Ureter (tissue), 1 donor: ENCODE measurements at places on chromosomes 7 and 10.

DNA sequence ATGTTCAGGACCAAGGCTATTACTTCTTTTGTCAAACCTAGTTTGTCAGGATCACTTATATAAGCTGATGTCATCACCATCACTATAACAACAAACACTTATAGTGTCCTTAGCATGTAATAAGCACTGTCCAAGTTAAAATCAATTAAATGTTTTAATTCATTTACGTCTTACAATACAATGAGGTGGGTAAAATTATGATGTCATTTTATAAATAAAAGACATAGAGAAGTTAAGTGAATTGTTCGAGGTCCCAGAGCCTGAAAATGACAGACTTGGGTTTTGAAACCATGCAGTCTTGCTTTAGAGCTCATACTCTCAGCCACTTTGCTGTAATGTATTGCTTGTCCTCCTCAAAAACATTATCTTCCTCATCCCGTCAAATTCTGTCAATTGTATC is 48.3 kb downstream of the SLC13A1 start:
- no peak for DNase-seq

- no peak for DNase-seq
These were observed 50.8 kb downstream of the SUFU start for GRCh38 chr10:102554531-102554930.

GRCh38 chr7:66741-67140 is 125.6 kb upstream of the FAM20C start:
- DNase-seq: no peak

- no peak for DNase-seq
These were observed 9.8 kb downstream of the ARHGAP12 start for GRCh38 chr10:31918671-31919409.

GRCh38 chr10:110392868-110393740 is 88.4 kb upstream of the SMNDC1 start:
- peak; percentile 71 for DNase-seq

GRCh38 chr10:317271-317769 is 182.1 kb downstream of the ZMYND11 start:
- no peak for DNase-seq

DNA sequence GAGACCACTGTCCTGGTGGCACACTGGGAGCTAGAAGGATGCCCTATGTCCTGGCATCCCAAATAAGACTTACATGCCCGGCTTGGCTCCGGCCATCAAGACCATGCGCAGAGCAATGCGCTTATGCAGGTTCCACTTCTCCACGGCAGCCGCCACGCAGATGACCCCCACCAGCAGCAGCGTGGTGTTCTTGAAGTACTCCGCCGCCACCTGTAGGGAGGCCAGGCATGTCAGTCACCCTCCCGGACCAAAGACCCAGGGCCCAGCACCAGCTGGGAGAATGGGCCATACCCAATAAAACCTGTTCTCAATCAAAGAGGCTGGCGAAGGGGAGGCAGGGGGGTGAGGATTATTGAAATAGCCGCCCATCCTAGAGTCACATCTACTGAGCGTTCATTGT is 19.9 kb downstream of the SLC13A4 start:
- no peak for DNase-seq

DNA sequence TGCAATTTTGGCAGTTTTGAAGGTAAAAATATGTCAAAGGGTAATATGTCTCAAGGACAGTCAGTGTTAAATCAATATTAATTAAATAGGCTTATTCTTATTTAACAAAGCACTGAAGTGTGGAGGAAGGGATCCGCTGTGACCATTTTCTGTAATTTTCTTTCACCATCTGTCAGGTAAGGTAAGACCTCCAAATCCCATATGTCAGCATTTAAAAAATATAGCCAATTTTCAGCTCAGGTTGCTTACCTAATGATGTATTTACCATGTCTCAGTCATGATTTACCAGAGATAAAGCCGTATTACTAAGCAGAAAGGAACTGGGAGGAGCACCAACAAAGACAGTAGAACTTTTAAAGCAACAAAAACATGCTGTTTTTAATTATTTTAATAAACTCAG is 683.9 kb downstream of the CCSER2 start:
- DNase-seq: no peak

DNA sequence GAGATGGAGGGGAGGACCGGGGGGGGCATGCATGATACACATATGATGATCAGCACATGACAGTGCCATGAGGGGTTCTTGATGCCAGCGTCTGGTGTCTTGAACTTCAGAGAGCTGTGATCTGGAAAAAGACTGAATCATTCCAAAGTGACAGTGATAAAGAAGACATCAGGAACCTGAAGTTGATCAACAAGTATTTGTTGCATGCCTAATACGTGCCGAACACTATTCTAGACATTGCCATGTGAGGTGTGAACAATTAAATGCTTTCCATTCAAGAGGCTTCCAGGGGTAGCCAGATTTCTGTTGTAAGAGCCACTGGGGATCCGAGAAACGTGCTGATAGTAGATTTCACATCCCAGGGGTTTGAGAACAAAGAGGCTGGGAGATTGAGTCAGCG is 6.2 kb downstream of the MCM10 start:
- no peak for DNase-seq

GRCh38 chr7:10121631-10122030 is 852.0 kb upstream of the PHF14 start:
- no peak for DNase-seq

GRCh38 chr10:115355162-115355760 is 262.1 kb downstream of the ATRNL1 start:
- DNase-seq: peak; percentile 50

DNA sequence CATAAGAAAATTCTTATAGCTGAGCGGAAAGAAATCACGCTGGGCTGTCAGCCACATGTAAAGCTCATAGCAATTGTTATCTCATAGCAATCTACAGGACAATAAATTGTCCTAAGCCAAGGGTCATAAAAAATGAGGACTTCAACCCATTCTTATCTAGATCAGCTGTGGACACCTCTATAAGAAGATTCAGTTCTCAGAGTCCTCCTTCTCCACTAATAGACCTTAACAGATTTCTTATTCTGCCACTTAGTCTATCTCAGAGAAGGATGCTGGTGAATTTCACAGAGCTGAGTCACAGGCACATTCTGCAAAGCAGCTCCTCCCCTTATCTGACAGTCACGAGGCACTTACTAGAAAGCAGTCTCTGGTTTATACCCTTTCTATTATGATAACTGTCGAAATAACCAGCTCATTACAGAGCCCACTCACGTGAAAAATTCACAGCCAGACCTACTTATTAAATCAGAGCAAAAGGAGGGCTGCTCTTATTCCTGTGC is 185.3 kb upstream of the PCLO start:
- DNase-seq: no peak

DNA sequence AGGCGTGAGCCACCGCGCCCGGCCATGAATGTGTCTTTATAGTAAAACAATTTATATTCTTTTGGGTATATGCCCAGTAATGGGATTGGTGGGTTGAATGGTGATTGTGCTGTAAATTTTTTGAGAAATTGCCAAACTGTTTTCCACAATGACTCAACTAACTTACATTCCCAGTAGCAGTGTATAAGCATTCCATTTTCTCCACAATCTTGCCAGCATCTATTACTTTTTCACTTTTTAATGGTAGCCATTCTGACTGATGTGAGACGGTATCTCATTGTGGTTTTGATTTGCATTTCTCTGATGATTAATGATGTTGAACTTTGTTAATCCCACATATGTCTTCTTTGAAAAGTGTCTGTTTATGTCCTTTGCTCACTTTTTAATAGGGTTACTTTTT is 1187.9 kb downstream of the XPNPEP1 start:
- no peak for DNase-seq

DNA sequence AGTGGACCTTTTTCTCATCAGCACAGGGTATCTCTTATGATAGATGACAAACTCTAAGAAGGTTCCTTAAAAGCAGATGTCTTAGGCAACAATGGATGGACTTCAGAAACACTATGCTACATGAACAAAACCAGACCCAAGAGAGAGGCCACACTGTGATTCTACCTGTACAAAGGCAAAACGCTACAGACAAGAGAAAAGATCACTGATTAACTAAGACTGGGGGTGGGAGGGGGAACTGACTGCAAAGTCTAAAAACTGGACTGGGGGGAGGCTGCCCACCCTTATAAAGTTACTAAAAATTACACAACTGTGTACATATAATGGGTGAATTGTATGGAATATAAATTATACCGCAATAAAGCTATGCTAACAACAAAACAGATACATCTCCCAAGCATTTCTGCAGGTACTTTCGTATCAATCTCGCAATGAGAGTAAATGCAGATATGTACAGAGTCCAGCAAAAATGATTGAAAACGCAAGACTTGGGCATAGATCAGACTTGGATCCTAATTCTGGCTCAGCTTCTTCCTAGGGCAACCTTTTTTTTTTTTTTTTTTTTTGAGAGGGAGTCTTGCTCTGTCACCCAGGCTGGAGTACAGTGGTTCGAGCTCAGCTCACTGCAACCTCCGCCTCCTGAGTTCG is 179.7 kb downstream of the FAM107B start:
- DNase-seq: no peak

GRCh38 chr10:27072436-27073114 is 27.7 kb downstream of the ANKRD26 start:
- DNase-seq: no peak

- DNase-seq: no peak
These were observed 293.5 kb upstream of the GALNT17 start for GRCh38 chr7:70838292-70838907.

GRCh38 chr7:77797734-77798393 is 370 bp downstream of the TMEM60 start:
- DNase-seq: peak; percentile 52

GRCh38 chr7:116198748-116199410 is 11.5 kb upstream of the TES start:
- DNase-seq: no peak

GRCh38 chr7:104366390-104366789 is 38.0 kb downstream of the LHFPL3 start:
- DNase-seq: no peak

DNA sequence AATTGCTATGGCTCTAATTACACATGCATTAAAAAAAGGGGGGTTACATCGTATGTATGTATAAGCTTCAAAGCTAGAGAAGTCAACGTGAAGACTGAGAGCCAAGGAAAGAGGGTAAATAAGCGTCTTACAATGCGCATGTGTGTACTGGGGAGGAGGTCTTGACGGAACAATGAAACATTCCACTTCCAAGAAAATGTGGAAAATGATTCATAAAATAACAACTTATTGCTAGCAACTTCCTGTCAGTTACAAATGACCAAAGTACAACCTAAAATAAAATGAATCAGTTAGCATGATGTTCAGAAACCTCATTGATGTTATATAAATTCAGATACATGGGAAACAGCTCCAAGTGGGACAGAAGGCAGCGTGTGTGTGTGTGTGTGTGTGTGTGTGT is 104.1 kb upstream of the RHEB start:
- DNase-seq: peak; percentile 3

DNA sequence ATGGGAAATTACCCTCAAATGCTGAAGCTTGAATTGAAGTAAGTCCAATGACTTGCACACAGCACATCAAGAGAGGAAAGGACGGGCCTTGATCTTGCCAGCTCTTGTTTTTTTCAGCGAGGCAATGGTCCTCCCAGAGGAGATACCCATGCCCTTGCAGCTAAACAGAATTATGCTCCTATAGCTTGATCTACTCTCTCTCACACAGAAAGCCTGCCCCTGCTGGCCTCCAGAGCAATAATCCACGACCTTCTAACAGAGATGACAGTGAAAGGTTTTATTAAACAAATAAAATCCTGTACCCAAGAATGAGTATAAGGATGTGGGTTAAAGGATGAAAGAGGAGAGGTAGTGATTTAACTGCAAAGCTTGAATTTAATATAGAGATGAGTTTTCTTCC is 268.0 kb downstream of the ADRA2A start:
- no peak for DNase-seq

DNA sequence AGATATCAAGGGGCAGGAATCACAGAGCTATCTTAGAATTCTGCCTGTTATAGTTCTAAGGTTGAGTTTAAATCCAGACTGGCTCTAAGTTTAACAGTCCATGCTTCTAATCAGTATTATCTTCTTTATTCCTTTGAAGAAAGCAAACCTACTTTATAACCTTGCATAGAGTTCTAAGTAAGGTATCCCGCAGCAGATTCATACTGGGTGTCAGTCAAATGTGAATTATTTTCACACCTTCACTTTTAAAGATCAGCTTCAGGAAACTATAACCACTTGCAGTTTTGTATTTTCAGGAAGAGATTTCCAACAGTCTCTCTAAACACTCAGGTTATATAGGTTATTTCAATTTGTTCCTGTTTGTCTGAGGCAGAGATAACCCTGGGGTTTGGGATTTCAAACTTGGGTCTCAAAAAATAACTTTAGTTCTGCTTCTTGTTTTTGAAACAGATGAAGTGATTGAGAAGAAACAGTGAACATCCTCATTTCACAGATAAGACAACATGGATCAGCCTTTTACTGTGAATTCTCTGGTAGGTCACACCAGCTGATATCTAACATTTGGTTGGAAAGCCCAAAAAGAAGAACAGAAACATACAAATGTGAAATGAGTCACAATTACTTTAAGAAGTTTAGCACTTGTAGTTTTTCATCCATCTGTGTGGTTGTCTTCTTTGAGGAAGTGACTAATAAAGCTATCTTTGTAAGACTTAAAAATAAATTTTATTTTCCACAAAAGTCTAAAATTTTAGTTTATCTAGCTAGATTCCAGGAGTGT is 21.4 kb downstream of the STAMBPL1 start:
- no peak for DNase-seq

DNA sequence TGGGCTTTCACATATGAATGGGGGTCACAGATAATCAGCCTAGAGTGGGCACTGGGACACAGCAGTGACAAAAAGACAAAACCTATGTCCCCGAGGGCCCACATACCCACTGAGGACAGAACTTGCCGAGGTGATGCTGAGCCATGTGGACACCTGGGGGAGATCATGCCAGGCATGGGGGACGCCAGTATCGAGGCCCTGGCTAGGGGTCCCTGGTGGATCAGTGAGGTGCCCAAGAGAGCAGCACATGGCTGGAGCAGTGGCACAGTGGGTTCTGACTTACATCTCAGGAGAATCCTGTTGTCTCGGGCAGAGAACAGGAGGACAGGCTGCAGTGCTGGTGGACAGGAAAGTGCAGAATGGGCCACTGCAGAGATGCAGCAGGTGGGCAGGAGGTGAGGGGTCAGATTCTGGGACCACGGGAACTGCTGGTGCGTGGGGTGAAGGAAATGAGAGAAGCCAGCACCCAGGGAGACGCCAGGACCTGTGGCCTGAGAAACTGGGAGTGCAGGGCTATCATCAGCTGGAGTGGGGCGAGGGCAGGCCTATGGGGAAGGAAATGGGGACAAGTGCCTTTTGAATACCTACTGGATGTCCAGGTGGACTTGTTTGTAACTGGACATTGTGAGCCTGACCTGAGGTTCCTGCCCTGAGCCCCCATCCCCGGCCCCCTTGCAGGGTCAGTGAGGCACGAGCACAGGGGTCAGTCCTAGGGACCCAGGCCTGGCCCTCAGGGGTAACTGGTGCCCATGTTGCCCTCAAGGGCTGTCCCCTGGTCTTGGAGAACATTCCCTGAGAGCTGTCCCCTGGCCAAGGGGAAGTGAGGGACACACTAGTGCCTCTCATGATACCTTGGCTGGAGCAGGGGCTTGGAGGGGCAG is 91.2 kb upstream of the RET start:
- no peak for DNase-seq

GRCh38 chr10:70323138-70323696 is 39.4 kb upstream of the NPFFR1 start:
- no peak for DNase-seq
